GM04503 (cell line): ENCODE measurements at places on chromosomes 7 and 10.
A peak's percentile ranks its signal among the peaks of the same experiment; 100 is the strongest.

GRCh38 chr7:89761173-89761572, 393.1 kb upstream of the STEAP1 start:
- no peak for DNase-seq

GRCh38 chr7:29192811-29193210, 1.8 kb upstream of the CHN2 start:
- no peak for DNase-seq

DNA sequence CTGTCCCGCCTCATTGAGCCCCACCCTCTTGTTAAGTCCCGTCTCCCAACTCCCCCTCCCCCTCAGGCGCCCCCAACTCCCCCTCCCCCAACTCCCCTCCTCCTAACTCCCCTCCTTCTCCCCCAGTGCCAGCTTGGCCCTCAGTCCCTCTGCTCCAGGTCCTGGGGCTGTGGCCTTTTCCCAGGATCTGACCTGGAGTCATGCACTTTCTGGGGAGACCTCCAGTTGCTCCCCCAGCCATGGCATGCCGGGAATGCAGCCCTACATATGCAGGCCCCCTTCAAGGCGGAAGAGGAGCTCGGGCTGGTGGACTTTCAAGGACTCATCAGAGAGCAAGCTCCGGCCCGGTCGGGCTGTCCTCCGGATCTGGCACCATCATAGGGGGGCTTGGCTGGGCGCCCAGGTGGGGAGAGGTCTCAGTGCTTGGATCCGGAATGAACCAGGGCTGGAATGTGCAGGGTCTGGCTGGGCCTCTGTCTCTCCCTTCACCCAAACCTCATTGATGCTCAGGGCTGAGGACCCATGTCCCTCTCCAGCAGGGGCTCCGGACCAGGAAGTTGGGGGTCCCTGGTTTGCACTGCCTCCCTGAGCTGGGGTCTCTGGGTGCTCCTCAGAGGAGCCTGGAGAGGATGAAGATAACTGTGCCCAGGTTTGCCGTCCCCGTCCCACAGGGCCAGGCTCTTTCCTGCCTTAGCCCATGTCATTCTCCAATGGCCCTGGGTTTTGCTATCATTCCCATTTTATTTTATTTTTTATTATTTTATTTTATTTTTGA, 41.1 kb downstream of the TMEM270 start:
- DNase-seq, result no peak

GRCh38 chr10:70762441-70763175, 22.6 kb downstream of the TBATA start:
- DNase-seq, result no peak

DNA sequence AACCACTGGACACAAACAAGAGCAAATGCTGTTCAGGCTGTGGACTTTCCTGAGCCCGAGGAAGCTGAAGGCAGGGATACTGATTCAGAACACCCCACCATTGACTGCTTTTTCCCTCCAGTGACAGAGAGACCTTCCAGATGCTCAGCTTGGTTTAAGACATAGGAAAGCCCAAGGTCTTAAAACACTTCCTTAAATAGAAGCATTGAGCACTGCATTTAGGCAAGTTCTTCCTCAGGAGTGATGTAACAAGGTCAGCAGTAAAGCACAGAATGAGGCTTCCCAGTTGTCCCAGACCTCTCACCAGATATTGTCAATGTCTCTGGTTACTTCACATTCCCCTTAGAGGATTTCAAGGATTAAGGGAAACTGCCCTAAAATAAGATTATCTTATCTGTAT, 19.6 kb upstream of the CDCA7L start:
- no peak for DNase-seq

- DNase-seq, result no peak
Observed at GRCh38 chr7:45971661-45972175, 50.6 kb upstream of the IGFBP3 start.

DNA sequence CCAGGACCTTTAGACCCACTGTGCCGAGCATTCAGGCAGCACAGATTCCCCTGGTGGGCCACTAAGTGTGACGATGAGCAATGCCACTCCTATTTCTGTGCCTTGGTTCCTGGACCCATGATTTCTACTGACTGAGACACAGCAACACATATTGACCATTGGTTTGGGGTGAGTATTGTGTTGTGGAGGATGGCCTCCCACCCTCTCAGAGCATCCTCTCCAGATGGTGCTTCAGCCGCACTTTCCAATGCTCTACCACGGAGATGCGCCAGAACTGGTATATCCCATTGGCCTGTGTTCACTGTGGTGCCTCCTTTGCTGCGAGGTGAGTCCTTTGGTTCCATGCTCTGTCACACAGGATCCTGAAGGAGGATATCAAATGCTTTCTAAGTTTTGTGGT, 10.1 kb upstream of the GDF10 start:
- DNase-seq, result no peak

DNA sequence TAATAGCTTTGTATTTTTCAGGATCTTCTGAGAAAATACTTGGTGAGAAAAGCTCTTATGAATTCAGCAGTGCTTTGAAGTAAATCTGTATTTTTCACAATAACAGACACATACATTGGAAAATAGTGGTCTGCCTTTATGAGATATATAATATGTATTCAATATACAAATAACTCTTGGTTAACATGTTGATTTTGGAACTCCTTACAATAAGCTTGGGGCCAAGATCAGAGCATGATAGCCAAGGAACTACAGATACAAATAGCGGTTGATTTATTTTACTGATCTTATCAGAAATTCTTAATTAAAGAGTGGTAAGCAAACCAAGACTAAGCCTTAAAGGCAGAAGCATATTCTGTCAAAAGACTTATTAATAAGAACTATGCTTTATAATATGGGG, 24.5 kb upstream of the NXPH1 start:
- DNase-seq, result no peak

GRCh38 chr10:104045151-104046089, 40.3 kb downstream of the COL17A1 start:
- DNase-seq, result peak; percentile 24

- DNase-seq, result no peak
Observed at GRCh38 chr7:96320442-96320841, 1.5 kb downstream of the SLC25A13 start.

GRCh38 chr10:14958872-14959220, 342 bp upstream of the MEIG1 start:
- DNase-seq, result no peak

DNA sequence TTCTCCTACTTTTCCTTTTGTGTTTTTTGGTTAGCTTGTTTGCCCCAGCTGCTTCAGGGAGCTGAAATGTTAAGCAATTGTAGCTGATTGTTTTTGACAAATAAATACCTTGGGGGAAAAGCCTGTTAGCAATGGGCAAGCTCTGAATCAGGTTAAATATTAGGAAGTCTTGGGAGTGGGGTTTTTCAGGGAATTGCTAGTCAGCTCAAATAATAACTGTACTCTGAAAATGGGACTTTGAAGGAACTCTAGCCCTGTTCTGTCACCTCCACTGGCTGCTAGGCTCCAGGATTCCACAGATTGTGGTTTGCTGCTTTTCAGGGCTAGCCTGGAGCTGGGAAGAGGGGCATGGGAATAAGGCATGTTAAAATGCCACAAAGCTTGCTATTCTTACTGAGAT, 39.5 kb downstream of the ADK start:
- DNase-seq, result no peak

DNA sequence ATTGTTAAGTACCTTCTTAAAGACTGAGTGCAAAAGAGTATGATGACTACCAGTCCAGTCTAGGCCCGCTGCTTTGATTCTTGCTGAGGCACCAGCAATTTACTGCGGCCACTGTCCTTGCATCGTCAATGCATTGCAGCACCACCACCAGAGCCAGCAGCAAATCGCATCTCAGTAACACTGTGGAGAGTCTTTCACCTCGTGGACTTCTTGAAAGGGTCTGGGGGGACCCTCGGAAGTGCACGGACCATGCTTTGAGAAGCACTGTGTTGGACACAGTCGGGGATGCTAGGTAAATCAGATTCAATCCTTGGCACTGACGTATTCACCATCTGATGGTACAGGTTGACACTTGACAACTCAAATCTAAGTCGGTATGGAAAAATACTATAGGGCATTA, 493.6 kb downstream of the RPS24 start:
- no peak for DNase-seq

DNA sequence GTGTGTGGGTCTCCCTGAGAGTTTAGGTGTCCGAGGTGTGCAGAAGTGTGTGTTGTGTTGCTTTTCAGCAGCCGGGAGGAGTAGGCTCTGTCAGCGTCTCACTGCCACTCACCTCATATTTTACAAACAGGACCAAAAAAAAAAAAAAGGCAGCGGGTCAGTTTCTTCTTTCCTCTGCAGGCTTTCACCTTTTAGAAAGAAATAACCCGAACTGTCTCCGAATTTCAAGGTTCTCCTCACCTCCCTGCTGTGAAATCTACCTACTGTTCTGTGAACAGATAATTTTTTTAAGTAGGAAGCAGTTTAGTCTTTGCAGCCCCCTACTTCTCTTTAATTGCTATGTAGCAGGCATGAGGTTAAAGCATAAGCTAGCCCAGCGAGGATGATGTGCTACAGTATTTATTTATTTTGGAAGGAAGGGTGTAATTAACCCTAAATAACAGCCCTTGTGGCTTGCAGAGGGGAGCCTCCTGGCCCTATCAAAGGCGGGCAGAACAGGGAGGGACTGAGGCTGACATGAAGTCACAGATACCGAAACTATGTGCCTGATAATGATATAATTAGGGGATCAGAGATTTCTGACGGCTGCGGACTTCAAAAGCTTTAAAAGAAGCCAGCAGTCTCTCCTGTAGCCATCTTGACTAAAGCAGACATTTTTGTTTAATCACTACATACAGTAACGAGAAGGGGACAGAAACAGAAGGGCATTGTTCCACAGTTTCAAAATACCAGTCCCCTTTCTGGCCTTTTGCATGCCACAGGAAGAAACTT, 1.6 kb downstream of the BAMBI start:
- no peak for DNase-seq

- no peak for DNase-seq
Observed at GRCh38 chr10:6406220-6407033, 173.6 kb downstream of the PRKCQ start.

- DNase-seq, result no peak
Observed at GRCh38 chr10:10314626-10315025, 703.0 kb upstream of the CELF2 start.

DNA sequence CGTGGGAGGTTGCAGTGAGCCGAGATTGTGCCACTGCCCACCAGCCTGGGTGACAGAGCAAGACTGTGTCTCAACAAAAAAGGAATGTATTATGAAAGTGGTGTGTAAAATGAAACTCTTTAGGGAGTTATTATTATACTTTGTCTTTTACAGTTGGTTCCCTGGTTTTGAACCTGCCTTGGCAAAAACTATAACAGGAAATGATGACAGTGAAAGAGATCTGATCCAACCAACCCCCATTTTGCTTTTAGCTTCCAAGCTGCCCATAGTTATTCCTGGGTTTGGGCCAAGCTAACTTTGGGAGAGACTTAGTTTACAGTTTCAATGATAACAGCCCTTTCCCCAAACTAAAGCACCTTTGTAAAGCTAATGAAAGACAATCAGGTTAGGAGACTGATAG, 34.1 kb upstream of the NMT2 start:
- DNase-seq, result no peak

- DNase-seq, result no peak
Observed at GRCh38 chr7:142890874-142891485, 5.4 kb upstream of the TRPV6 start.

DNA sequence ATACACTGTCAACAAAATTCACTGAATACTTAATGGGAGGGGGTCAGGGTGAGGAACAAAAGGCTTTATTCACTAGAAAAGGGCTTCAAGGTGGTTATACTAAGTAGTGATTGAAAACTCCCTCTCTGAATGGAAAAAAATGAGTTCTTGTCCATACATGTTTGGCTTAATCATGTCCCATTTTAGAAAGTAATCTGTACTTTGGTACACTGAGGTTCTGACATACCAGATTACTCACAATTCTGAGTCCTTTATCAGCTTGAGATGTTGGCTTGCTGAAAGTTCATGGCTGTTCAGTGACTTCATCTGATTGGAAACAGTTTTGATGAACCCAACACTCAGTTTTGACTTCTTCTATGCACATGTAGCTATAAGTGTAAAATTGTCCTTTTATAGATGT, 12.8 kb upstream of the NOBOX start:
- DNase-seq, result no peak

GRCh38 chr7:97298561-97298960, 181.1 kb downstream of the SDHAF3 start:
- no peak for DNase-seq

DNA sequence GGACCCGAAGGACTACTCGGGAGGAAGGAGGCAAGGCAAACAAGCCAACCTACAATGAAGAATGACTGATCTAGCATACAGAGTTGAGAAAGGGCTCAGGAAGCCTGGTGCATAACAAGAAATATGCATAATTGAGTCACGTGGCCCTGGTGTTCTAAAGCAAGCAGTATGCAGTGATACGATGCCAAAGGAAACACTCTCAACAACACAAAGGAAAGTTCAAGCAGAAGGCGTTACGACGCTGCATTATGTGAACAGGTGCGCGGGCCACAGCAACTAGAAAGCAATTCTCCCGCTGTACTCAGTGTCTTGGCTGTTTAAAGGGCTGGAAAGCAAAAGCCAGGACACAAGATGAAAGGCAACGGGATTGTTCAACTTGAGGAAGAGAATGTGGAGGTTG, 100.8 kb downstream of the PRTFDC1 start:
- DNase-seq, result no peak

DNA sequence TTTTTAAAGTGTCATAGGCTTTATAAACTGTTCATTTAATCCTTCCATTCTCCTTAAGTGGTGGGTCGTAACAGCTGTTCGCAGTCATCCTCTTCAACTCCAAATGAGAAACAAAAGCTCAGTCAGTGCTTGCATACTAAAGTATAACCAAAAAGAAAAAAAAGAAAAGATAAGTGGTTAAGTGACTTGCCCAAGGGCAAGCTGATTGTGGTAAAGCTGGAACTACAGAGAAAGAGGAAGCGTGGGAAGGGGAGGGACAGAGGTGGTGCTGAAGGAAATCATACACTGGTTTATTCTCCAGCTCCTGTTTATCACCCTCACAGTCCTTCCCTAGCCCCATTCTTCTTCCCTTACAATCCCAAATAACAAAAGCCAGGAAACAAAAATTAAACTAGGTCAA, 29.6 kb downstream of the IDE start:
- no peak for DNase-seq

- peak; percentile 74 for DNase-seq
Observed at GRCh38 chr10:112208997-112209396, 25.4 kb upstream of the GPAM start.

- DNase-seq, result no peak
Observed at GRCh38 chr10:121261665-121262064, 336.6 kb downstream of the FGFR2 start.

DNA sequence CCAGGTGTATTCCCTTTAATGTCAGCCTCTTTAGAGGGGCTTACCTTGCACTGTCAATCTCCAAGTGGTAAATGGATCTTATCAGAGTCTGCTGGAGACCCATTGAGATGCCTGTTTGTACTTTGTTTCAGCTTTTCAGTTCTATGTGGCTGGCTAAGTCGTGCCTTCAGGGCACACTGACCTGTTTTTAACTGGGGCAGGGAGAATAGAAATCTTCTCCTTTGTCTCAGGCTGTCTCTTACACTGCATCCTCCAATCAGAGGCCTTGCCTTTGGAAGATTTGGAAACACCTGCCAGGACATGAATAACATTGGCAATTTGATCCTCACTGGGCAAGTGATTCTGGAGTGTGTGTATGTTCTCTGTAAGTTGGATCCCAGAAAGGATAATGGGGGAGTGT, 65.0 kb downstream of the POU6F2 start:
- no peak for DNase-seq
